ENCODE measurements at places on chromosomes 7 and 10. TPM values are rescaled to one million over a fixed set of nuclear protein-coding genes. Genes with fewer than 3 reads are reported as not detected.

Gene ORC5
- total RNA-seq = 27.7 TPM

Gene TBL2
- 43.5 TPM for total RNA-seq

Gene C7orf57
- total RNA-seq = 0.32 TPM

Gene RBP3
- not detected for total RNA-seq

Gene GRM3
- total RNA-seq = not detected

Gene COL28A1
- 0.13 TPM for total RNA-seq

Gene MDFIC
- total RNA-seq = 97.3 TPM

Gene C10orf120
- total RNA-seq = not detected

Gene ELN
- total RNA-seq = not detected

Gene HOXA2
- total RNA-seq = not detected

Gene LIPK
- total RNA-seq = not detected

Gene GPR26
- not detected for total RNA-seq

Gene CLDN3
- total RNA-seq = not detected

Gene ARHGEF35
- 5.1 TPM for total RNA-seq

Gene PLXDC2
- not detected for total RNA-seq

Gene DOCK1
- total RNA-seq = 0.67 TPM

Gene RAMP3
- total RNA-seq = not detected

Gene AIFM2
- 14.3 TPM for total RNA-seq

Gene SFRP5
- not detected for total RNA-seq

Gene C10orf105
- total RNA-seq = 1.0 TPM

Measured in activated T-helper 17 cell treated with anti-CD3 and anti-CD28 coated beads, Interleukin-2, amount 50 U/mL, for 72 hours (primary cell).